ENCODE measurements at places on chromosomes 3 and 15.
A peak's percentile ranks its signal among the peaks of the same experiment; 100 is the strongest.

GRCh38 chr15:66084704-66085103, 168.8 kb downstream of the MEGF11 start:
- DNase-seq = no peak

- peak; percentile 58 for DNase-seq
Measured at GRCh38 chr15:63972801-63973200, 73.5 kb downstream of the DAPK2 start.

GRCh38 chr3:115512565-115513415, 110.5 kb upstream of the GAP43 start:
- peak; percentile 86 for DNase-seq

DNA sequence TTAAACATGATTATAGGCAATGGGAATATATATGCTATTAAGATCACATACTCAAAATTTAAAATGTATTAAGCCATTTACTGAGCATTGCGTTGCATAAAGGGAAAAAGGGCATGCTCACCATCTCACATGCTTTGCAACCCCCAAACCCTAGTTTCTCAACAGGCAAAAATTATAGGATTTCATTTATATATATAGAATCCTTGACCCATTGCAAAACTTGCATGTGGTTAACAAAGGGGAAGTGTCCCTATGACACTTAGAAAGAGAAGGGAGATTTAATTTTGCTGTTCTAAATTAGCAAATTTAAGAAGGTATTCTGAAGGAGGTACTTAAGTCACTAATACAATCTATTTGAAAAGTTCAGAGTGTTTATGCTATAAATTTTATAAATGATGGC, 837.8 kb downstream of the DIPK2A start:
- no peak for DNase-seq

- DNase-seq = no peak
Measured at GRCh38 chr15:44720460-44721176, 9.3 kb downstream of the B2M start.

- DNase-seq = no peak
Measured at GRCh38 chr3:124496061-124496460, 234.2 kb upstream of the UMPS start.

DNA sequence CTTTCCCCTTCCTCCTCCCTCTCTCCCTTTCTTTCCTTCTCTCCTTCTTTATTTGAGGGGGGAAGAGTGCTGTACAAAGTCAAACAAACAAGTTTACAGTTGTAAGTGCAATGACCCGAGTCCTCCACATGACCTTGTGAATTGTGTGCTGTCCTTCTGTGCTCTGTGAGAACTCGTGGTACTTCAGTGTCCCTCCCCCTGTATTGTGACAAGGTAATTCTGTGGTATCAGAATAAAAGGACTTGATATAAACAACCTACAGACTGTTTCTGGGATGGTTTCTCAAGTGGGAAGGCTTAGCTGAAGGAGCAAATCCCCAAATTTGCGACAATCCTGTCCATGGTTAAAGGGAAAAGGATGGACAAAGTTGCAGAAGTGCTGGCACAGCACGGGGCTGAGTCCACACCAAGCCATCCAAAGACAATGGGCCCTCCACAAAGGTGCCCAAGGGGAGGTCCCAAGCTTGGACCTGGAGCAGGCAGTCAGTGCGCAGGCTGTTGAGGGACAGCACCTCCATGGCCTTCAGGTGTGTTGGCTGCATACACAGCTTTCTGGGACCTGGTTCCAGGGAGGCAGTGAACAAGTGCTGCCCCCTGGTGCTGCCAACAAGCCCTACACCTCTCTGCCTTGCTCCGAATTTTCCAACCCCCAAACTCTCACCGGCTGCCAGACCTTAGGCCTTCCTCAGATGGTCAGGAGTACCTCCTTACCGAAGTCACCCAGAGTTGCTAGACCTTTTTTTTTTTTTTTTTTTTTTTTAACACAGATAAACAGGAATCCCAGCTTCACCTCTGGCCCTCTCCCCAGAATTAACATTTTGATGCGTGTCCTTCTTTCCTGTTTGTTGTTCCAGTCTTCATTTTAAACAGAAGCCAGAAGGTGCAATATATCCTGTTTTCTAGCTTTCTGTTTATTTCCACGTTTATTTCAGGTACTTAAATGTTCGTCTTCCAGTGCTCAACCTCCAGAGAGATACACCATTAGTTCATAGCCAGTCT, 2.6 kb upstream of the APEH start:
- peak; percentile 84 for DNase-seq

DNA sequence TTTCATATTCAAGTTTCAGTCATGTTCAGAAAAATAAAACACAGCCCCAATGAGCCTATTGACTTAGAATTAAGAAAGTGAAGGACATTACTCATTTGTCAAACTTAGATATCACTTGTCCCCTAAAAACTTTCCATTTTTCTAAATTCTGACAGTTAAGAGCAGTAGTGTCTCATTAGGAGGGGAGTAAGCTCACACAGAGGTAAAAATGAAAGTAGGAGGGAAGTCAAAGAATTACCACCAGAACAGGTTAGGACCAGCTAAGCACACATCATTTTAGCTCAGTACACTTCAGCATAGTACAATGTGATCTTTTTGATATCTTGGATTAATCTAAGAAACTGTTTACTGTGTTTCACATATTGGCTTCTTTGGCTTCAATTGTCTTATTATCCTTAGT, 64.3 kb downstream of the OSTN start:
- DNase-seq = no peak

DNA sequence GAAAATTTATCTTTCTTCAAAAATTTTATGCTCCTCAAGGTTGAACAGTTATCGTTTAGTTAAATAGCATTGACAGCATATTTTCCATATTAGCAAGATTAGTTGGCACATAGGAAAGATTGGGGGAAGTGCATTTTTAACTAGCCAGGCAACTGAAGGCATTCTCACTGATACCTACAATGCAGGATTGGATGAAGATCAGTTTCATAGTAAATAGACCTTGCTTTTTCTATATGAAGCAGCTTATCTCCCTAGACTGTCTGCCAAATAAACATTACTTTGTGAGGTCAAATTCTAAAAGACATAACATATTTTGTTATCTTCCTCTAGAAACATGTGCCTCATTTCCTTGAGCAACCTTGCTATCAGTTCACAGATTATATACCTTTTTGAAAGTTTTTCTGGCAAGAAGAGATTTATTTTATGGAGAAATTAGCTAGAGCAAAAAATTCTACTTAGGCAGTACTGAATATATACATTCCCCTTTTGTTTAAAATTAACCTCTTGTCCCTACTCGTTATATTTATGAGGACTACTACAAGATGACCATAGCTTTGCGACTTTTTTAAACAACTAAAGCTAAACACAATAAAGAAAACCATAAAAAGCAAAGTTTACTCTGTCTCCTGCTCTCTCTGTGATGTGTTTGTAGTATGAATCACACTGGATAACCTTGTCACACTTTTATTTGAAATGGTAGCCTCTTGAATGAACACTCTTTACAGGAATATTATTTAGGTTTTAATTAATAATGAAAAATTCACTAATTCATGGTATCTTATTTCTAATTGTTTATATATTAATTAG, 654.9 kb upstream of the TBL1XR1 start:
- no peak for DNase-seq

- DNase-seq = no peak
Measured at GRCh38 chr3:128854475-128854874, 24.9 kb upstream of the ACAD9 start.

GRCh38 chr3:188052169-188053035, 101.6 kb upstream of the LPP start:
- DNase-seq = no peak

- no peak for DNase-seq
Measured at GRCh38 chr3:101379658-101380376, 59.4 kb upstream of the IMPG2 start.

DNA sequence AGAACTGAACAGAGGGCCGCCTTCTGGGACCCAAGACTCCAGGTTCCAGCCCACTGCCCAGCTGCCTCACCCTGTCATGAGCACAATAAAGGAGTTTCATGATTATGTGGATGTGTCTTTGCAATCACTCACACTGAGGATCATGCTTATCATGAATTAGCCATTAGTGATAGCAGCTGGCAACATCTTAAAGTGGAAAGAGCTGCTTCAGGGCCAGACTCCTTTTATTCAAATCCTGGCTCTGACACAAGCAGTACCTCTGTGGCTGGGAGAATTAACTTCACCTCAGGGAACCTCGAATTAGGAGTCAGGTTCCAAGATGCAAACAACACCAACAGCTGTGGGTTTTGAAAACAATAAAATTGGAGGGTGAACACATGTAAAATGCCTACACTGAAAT, 6.6 kb upstream of the SCAP start:
- DNase-seq = peak; percentile 28

- DNase-seq = no peak
Measured at GRCh38 chr3:168591587-168591986, 495.9 kb upstream of the GOLIM4 start.

GRCh38 chr15:33644304-33644703, 324.0 kb upstream of the CHRM5 start:
- no peak for DNase-seq

GRCh38 chr15:32833379-32833821, 115.6 kb downstream of the GREM1 start:
- no peak for DNase-seq

DNA sequence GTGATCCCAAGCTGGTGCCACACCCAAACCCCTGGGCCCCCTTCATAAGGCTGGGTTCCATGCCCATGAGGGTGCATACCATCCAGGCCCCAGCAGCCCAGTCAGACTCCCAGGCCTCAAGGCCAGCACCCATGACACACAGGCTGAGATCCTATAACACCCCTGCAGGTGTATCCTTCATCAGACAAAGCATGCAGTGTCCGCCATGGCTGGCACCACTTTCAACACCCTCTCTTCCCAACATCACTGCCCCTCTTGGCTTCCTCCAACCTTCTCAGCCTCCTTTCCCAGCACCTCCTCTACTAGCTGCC, 3.5 kb downstream of the CCDC51 start:
- no peak for DNase-seq

GRCh38 chr3:143119009-143119914, at the start of gene CHST2:
CHST2 (plus strand) TSS chr3:143119771; CDS start chr3:143120817, 1,046 bp downstream.
- DNase-seq = peak; percentile 83

GRCh38 chr3:24100696-24101402, 155.8 kb downstream of the NR1D2 start:
- no peak for DNase-seq

- DNase-seq = no peak
Measured at GRCh38 chr3:108806316-108806715, 16.3 kb upstream of the TRAT1 start.

DNA sequence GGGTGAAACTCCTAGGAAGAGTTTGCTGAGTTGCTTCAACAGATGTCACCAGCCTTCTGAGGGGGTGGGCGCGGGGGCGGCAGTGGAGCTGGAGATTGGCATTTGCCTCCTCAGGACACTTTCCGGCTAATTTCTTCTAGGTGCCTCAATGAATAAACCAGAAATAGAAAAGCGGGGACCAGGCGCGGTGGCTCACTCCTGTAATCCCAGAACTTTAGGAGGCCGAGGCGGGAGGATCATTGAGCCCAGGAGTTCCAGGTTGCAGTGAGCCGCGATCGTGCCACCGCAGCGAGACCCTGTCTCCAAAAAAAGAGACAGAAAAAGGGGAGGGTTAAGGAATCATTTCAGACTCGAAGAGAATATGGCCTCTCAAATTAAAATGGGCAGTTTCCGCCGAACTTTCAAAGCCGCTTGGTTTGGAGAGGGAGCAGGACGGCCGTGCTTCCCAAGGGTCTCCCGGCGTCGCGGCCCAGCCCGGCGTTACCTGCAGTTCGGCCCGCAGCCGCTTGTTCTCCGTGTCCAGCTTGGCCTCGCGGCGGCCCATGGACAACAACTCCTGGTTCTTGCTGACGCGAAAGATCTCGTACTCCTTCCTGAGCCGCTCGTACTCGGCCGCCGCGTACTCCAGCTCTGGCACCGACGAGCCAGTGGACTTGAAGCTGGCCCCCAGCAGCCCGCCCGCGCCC, 587 bp downstream of the NPHP3 start:
- no peak for DNase-seq

GRCh38 chr3:160140756-160141155, 84.5 kb upstream of the C3orf80 start:
- DNase-seq = no peak

GRCh38 chr15:36511594-36511993, 67.8 kb upstream of the CDIN1 start:
- DNase-seq = no peak

GRCh38 chr3:195595785-195596531, 12.2 kb upstream of the APOD start:
- no peak for DNase-seq

DNA sequence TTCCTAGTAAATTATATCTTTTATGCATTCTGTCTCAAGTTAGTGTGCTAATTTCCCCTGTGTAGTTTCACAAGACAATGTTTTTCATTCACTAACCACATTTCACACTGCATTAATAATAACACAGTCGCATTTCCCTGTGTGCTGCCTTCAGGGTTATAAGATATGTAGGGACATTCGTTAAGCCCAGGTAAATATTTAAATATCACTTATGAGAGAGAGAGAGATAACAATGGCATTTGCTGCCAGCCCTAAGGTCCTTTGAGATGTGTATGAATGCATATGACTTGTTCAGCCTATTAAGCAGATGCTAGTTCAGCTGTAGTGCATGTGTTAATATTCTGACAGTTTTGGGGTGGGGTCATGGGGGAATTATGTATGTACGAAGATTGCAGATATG, 876.7 kb downstream of the NAALADL2 start:
- no peak for DNase-seq

- DNase-seq = no peak
Measured at GRCh38 chr15:73687351-73687750, 3.2 kb downstream of the CD276 start.

DNA sequence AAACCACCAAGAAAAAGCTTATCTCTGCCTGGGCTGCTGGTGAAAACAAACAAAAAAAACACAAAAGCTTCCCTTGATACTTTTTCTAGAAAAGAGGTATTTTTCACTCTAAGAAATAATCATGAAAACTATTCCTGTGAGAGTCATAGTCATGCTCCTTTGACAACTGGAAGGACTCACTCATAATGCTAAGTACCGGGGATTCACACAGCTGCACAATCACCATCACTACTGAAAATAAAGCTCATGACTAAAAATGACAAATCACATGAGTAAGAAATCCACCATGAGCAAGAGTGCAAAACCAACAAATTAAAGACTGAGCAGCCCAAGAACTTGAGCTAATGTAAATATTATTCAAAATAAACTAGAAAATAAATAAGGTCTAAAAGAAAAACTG, 10.6 kb upstream of the POU1F1 start:
- DNase-seq = no peak

DNA sequence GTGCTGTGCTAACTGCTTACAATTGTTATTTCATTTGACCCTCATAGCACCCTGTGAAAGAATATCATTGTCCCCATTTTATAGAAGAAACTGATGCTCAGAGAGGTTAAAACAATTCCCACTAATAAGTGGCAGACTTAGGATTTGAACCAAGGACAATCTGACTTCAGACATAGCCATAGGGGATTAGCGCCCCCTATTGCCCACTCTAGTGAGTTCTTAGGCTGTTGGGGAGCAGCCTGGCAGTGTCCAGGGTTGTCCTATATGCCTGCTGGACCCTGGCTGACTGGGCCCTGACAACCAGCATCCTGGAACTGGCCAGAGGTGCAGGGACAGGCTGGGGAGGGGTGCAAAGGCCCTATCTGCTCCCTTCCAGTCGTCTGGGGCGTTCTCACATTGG, 15.4 kb downstream of the DPH3 start:
- DNase-seq = peak; percentile 73
